Hypothalamus (tissue), 51 donors: ENCODE measurements at places on chromosomes 3 and 15.
A peak's percentile ranks its signal among the peaks of the same experiment; 100 is the strongest.

GRCh38 chr3:197554196-197554561, 1.6 kb downstream of the BDH1 start:
- no peak for DNase-seq

GRCh38 chr3:181265750-181266333, 276.3 kb upstream of the DNAJC19 start:
- no peak for DNase-seq

DNA sequence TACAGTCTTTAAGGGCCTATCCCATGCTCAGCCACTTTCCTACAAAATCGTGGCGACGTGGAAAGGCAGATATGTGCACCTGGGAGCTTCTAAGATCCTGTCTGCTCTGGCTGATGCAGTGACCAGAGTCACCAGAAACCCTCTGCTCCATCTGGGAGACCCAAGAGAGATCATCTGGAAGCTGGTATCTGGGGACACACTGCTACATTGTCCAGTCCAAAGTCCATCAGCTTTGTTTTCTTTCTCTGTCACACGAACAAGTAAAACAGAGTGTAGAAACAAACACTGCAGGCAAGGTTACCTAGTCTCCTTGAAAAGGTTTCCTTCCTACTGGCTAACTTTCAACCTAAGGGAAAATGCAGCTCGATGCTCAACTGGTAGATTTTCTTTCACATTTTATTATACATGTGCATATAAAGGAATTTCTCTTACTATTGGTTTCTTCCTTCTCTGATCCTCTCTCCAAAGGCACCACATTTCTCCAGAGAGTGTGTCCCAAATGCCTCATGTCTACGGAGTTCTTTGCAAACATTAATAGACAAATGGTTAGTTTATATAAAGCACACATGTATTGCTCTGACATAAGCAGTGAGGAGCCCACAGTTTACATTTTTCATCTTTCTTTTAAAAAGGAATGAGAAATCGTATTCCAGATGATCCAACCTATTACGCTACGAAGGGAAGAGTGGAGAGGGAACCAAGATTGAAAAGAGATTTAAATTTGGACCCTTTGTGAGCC, 8.3 kb upstream of the GREM1 start:
- no peak for DNase-seq

DNA sequence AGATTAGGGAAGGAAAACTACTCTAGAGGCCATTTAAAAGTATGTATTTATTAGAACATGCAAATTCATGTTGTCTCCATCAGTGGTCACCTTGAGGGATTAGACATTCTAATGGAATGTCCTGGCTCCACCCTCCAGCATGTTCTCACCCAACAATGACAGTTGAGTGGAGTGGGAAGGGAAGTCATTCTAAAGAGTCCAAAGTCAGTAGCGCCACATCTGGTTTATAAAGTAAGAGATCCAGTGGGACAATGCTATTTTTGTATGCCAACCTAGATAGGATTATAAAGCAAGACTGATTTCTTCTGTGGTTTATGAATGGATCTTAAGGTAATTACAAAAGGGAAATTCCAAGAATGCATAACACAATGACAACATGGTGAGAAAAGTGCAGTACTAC, 33.3 kb downstream of the SLC24A1 start:
- no peak for DNase-seq

DNA sequence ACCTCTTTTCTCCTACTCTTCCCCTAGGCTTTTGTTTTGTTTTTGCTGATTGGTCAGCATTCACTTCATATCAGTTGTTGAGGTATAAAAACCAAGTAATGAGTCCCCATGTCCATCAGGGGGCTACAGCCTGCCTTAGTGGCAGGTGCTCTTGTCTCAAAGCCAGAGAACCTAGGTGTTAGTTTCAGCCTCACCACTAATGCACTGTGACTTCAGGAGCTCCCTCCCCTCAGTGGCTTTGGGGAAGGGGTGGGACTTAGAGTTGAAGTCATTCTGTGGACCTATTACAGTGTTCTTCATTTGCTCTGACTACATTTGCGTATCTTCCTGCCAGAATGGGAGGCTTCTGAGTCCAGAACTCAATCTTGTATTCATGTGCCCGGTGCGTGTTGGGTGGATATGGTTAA, 41.6 kb downstream of the NR2C2 start:
- no peak for DNase-seq

GRCh38 chr3:48738926-48739616, 22.1 kb upstream of the IP6K2 start:
- no peak for DNase-seq

DNA sequence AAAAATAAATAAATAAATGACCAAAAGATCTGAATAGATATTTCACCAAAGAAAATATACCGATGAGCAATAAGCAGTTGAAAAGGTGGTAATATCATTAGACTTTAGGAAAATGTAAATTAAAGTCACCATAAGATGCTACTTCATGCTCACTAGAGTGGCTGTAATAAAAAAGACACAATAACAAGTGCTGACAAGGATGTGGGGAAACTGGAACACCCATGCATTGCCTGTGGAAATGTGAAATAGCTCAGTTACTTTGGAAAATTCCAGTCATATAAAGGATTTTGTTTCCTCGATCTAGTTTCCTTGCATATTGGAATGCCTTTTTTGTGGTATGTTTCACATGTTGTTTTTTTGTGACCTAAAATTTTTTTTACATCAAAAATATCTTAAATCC, 36.0 kb upstream of the LRIG1 start:
- DNase-seq: no peak

DNA sequence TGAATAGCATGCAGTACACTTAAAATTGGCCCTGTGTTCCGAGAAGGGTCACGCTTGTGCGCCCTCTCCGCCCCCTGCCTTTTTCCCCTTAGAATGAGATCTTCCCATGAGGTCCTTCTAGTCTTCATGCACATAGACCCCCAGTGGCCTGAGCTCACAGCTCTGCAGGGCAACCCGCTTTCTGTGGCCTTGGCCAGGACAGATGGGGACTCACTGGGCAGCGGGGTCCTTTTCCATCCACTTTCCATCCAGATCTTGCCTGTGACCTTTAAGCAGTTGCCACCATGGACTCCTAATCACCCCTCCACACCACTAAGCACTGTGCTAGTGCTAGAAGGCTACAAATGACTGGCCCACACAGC, 244.4 kb downstream of the UACA start:
- no peak for DNase-seq

DNA sequence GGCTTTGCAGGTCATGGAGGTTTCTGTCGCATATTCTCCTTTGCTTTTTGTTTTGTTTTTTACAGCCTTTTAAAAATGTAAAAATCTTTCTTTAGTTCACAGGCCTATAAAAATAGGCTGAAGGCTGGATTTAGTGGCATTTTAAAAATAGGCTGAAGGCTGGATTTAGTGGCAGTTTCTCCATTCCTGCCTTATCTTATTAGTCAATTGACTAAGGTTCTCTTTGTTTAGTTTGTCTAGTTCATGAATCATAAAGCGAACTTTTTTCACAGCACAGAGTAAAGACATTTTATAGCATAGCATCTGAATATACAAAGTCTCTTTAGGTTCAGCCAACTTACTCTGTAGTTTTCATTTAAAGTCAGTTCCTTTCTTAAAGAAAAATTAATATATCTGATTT, 31.4 kb downstream of the AP4E1 start:
- DNase-seq: no peak

- no peak for DNase-seq
Measured at GRCh38 chr3:50246517-50246954, 10.5 kb downstream of the GNAI2 start.

GRCh38 chr3:138935863-138936740, 10.8 kb downstream of the FOXL2 start:
- DNase-seq: peak; percentile 21

DNA sequence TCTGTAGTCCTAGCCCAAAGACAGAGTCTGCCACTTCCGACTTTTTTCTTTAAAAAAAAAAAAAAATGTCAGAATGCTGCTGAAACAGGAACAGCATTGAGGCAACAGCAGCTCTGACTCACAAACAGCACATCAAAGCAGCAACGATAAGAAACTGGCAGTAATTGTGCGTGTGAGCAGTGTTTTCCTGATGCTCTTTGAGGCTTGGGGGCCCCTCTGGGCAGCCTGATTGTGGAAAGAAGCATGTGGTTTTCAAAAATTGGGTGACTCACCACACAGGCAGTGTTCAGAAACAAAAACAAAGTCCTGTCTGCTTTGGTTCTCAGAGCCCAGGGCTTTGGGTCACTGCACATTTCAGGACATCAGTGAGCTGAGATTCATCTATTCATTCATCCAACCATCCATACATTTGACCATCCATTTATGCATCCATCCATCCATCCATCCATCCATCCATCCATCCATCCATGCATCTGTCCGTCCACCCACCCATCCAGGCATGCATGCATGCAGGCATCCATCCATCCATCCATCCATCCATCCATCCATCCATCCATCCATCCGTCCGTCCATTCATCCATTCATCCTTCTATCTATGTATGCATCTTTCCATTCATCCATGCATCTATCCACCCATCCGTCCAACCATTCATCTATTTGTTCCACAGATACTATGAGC, 308.4 kb downstream of the RPLP1 start:
- DNase-seq: no peak

- no peak for DNase-seq
Measured at GRCh38 chr3:172550347-172550943, 27.2 kb upstream of the TNFSF10 start.

- no peak for DNase-seq
Measured at GRCh38 chr15:37900326-37901221, 33.9 kb upstream of the TMCO5A start.

- peak; percentile 75 for DNase-seq
Measured at GRCh38 chr15:78004919-78005634, 72.4 kb downstream of the TBC1D2B start.
